ENCODE measurements at places on chromosomes 5 and 9.

- no peak for DNase-seq
Observed at GRCh38 chr5:56161927-56162326, 71.2 kb downstream of the ANKRD55 start.

DNA sequence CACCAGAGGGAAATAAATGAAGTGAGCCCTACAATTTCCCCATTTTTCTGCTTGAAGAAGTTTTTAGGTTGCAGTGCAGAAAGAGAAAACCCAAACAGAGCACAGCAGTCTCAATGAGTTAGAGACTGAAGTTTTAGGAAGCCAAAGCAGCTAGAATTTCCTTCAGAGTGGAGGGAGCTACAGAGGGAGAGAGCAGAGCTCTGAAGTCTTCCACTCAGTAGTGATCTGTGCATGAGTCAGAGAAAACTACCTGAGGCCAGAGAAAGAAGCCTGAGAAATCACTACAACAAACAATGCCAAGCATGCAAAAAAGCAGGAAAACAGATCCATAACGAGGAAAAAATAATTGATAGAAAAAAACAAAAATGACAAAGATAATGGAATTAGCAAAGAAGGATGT, 17.9 kb upstream of the NDUFB6 start:
- no peak for DNase-seq

DNA sequence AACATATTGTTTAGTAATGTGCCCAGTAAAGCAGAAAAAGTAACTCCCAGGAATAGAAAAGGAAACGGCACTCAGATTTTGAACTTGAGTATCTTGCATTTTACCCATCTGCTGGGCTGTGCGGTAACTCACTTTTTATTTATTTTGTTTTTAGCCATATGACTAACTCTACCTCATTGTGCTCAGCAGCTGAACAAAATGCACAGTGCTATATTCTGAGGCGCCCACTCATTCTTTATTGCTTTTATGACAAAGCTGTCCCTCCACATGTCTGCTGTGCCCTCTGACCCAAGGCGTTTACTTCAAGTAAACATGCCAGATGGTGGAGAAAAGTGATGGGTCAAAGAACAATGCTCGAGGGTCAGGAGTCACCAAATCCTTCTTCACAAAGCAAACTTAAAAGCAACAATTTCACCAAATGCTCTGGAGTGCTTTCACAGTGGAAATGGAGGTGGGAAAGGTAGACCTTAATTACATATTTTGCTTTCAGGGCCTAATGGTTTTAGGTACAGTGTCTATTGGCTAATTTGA, 215.2 kb upstream of the ELAVL2 start:
- DNase-seq: no peak

DNA sequence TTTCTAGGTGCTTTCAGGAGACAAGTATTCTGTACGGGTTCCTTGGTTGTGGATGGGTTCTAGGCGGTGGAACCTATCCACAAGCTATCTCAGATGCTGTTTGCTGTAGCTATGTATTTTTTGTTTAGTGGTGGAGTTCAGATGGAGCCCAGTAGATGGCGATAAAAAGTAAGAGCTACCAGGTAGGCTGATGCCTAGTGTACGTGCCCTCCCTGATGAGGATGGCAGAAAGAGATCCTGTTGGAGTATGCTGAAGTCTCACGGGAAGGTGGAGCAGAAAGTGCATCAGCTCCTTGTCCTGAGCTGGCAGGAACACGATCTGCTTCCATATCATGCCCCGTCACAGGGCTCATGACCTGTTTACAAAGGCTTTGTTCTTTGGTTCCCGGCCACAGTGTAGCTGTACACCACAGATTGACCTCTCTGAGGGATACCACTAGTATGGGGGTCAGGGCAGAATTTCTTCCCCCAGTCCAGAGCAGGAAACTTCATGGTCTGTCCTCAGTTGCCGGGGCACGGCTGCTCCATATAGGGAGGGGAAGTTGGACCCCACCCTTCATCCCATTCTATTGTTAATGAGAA, 12.6 kb upstream of the UGT3A2 start:
- no peak for DNase-seq

- DNase-seq: no peak
Observed at GRCh38 chr5:64532657-64533056, 26.8 kb downstream of the RGS7BP start.

DNA sequence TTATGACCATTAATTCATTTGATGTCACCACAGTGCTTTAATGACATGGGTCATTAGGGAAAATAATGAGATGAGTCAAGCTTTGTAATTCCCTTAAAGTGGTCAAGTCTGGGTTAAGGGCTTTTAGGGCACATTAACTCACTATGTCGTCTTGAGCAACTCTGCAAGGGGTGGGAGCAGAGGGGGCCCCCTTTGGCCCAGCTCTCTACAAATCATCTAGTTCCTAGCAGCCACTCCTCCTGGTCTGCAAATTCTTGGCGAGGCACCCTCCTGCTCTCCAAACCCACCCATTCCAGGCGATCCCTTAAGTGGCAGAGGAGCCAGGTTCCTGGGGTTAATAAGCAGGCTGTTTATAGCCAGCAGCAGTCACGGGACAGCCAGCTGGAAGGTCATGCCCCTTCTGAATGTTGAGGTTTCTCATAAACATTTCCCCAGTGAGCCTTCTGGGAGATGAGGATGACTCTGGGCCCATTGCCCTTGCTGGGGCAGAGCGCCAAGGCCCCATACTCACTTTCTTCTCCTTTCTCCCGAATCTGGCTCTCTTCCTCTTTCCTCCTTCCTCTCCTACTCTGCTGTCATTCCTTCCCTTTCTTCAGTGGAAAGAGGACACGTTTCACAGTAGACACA, 14.3 kb upstream of the GPX3 start:
- DNase-seq: no peak
